Upper lobe of right lung (tissue), 1 donor: ENCODE measurements at places on chromosomes 16 and 17.
A peak's percentile ranks its signal among the peaks of the same experiment; 100 is the strongest.

DNA sequence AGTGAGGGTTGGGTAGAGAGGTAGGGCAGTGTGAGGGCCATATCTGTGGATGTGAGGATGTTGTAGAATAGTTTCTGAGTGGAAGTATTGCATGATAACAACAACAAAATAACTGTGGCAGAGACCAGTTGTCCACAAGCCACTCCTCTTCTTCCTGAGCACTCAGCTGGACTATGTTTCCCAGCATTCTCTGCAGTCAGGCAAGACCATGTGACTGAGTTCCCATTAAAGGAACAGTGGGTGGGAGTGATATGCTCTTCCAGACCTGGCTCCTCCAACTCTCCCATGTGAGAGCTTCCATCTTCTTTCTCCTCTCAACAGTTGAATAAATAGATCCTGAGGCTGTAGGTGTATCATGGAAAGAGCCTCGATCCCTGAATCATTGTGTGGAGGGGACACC is 272.4 kb downstream of the CBLN1 start:
- DNase-seq = no peak

DNA sequence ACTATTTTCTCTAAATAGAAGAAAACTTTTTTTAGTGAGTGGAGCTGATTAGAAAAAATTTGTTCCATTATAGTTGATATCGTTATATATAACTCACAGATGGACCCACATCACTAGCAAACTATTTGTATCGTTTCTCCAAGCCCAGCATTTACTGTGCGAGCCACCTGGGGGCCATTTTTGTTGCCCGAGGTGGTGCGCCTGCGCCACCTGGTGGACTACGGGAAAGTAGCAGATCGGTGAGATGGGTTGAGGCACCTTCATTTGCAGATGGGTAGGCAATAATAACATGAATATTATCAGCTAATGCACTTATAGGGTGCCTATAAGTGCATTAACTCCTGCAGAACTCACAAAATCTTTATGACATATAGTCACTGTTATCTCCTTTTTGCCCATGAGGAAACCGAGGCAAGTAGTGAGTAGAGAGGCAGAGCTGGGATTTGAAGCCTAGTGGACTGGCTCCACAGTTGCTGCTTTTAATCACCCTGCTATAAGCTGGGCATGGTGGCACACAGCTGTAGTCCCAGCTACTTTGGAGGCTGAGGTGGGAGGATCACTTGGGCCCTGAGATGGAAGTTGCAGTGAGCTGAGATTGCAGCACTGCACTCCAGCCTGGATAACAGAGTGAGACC is 23.2 kb upstream of the NTN1 start:
- DNase-seq = peak; percentile 81

- DNase-seq = no peak
These were observed 143.3 kb downstream of the PARN start for GRCh38 chr16:14486520-14487303.

DNA sequence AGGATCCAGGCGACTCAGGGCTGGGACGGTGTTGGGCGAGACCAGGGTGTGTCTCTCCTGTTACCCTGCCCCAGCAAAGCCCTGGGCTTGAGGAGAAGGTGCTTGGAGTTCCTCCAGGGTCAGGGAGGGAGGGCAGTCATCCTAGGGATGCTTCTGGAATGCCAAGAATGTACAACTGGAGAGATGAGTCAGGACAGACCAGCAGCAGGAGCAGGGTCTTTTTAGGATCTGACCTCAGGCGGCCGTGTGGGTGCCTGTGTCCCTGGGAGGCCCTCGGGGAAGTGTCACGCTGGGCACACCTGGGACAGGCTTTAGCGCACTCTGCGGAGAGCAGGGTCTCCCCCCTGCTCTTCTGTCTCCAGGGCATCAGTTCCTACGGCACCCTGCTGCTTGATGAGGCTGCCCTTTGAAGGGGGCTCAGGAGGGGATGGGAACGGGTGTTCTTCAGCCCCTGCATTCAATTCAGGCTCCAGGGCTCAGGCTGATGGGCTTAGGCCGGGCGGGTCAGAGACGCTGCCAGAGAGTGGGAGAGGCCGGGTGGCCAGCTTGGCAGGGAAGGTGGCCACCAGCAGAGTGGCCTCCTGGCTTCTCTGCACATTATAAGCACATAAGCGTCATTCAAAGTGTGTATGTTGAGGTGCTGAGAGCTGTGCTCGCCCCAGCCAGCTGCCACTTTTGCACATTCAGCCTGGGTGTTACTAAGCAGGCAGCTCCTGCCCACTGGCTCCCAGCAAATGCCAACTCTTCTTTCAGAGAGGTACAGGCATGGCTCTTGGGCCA is 8.4 kb upstream of the MTSS2 start:
- no peak for DNase-seq

GRCh38 chr16:56137269-56137668 is 54.0 kb upstream of the GNAO1 start:
- no peak for DNase-seq

GRCh38 chr16:58425245-58425644 is 33.0 kb downstream of the GINS3 start:
- DNase-seq = no peak

- no peak for DNase-seq
These were observed 53.7 kb downstream of the GSG1L start for GRCh38 chr16:28009586-28010373.

DNA sequence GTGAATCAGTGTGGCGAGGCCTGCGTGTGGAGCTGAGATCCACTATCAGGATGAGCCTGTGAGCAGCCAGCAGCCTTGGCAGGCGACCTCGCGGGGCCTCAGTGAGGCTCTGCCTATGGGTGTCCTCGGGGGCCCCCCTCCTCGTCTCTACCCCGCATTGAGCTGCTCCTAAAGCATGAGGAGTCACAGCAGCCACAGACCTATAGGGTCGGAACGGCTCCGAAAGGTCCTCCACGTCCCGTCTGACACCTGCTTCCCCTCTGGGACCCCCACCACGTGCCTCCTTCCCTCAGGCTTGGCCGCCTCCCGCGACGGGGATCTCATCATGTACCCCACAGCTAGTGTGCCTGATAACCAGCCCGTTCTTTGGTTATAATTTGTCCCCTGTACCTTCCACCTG is 28.8 kb downstream of the GRIN2C start:
- DNase-seq = no peak

DNA sequence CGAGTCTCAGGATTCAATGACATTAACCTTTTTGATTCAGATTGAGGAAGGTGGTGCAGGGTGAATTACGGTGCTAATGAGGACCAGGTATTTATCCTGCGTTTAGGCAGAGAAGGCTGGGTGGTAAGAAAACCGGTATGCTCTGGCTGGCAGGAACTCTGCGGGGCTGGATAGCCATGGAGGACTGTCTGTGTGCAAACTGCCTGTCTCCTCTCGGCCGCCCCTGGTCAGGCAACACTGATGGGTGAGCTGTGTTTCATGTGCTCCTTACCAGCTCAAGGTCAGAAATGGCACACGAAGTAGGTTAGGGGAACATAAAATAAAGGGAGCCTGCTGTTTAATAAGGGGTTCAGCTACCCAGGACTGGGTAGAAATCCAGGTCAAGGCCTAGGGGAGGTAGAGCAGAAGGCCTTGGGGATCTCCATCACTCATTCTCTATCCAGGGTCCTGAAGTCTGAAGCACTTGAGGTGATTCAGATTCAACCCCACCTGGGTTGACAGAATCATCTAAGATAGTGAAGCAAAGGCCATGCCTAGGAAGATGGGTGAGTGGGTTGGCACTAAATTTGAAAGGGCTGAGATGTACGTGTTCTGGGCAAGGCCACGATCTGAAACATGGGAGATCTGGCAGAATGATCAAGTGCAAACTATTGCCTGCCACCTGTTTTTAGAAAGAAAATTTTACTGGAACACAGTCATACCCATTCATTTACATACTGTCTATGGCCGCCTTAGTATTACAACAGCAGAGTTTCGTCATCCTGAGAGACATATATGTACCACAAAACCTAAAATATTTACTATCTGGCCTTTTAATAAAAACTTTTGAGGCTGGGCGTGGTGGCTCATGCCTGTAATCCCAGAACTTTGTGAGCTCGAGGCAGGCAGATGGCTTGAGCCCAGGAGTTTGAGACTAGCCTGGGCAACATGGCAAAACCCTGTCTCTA is 292.5 kb downstream of the XYLT1 start:
- no peak for DNase-seq

DNA sequence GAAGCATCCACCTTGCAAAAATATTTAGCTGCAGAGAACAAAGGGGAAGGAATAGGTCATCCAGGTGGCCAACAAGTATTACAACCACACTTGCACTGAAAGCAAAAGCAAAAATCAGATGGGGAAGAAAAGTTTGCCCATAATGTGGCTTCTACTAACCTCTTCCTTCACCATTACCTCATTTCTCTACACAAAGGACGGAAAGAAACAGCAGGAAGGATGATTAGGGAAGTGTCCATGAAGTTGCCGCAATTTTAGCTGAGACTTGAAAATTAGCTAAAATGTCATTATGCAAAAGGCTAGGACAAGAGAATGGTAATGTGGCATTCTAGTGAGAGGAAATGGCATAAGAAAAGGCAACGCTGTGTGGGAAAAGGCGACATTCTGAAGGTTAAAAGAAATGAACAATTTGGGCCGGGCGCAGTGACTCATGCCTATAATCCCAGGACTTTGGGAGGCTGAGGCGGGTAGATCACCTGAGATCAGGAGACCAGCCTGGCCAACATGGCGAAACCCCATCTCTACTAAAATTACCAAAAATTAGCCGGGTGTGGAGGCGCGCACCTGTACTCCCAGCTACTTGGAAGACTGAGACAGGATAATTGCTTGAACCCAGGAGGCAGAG is 13.7 kb downstream of the KANSL1 start:
- no peak for DNase-seq

DNA sequence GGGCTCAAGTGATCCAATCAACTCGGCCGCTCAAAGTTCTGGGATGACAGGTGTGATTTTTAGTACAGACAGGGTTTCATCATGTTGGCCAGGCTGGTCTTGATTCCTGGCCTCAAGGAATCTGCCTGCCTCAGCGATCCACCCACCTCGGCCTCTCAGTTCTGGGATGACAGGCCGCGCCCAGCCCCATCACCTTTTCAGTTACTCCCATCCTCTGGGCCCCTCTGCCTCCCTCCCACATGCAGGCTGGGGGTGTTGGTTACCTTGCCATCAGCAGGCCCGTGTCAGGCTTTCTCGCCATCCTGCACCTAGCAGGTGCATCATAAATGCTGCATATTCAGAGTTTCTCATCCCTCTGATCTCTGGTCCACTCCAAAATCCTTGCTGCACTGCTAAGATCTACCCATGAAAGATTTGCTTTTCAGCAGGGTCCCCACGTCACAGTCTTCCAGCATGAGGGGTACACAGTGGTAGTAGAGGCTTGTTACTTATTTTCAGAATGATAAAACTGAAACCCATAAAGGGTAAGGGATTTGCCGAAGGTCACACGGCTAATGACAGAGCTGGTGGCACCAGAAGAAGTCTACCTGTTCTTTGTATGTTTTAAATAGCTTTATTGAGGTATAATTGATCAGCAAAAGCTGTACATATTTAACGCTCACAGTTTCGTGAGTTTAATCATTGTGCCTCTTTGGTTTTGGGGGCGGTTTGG is 16.6 kb downstream of the PMM2 start:
- no peak for DNase-seq

- no peak for DNase-seq
These were observed 1.6 kb downstream of the RANGRF start for GRCh38 chr17:8290043-8290442.

DNA sequence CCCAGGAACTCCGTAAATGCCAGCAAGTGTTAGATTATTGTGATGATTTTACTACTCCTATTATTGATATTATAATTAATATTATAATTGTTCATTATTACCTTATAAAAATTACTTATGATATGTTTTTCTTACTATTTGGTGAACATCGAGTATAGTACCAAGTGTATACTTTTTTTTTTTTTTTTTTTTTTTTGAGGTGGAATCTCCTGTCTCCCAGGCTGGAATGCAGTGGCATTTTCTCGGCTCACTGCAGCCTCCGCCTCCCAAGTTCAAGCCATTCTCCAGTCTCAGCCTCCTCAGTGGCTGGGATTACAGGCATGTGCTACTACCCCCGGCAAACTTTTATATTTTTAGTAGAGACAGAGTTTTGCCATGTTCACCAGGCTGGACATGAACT is 347.0 kb downstream of the WWOX start:
- no peak for DNase-seq

- no peak for DNase-seq
These were observed 21.3 kb downstream of the OTOA start for GRCh38 chr16:21685034-21685455.

GRCh38 chr17:9356488-9356911 is 219.1 kb downstream of the STX8 start:
- no peak for DNase-seq

DNA sequence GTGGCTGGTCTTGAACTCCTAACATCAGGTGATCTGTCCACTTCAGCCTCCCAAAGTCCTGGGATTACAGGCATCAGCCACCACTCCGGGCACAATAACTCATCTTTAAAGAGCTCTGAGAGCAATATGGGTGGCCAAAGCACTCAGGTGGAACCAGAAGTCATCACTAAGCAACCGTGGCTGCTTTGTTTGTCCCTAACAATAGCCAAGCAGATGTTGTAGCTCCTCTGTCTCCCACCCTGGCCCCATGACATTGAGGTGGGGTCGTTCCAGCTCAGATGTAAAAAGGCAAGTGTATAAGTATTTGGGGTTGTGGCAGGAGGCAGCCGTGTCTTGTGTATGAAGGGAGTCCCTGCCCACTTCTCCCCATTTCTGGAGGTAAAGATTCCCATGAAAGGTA is 3.7 kb upstream of the SCIMP start:
- no peak for DNase-seq

DNA sequence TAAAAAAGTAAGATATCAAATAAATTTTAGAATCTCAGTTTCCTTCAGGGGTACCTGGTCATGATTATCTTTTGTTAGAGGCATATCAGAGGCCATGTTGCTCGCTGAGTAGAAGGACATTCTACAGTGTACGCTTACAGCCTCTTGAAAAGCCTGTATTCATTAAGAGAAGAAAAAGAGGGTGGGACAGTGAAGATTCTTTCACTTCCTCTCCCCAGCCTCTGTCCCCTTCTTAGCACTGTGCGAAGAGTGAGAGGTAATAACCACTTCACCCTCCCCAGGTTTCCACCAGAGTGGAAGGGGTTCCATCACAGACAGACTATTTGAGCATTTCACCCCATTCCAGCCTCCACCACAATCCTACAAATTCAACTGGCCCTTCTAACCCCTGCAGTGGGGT is 4.8 kb upstream of the LPO start:
- DNase-seq = no peak

- DNase-seq = no peak
These were observed 21.6 kb upstream of the STH start for GRCh38 chr17:45977506-45977824.
